Gastroesophageal sphincter (tissue), 4 donors: ENCODE measurements at places on chromosomes 4 and X. TPM values are rescaled to one million over a fixed set of nuclear protein-coding genes. Genes with fewer than 3 reads are reported as not detected.
A peak's percentile ranks its signal among the peaks of the same experiment; 100 is the strongest.

DNA sequence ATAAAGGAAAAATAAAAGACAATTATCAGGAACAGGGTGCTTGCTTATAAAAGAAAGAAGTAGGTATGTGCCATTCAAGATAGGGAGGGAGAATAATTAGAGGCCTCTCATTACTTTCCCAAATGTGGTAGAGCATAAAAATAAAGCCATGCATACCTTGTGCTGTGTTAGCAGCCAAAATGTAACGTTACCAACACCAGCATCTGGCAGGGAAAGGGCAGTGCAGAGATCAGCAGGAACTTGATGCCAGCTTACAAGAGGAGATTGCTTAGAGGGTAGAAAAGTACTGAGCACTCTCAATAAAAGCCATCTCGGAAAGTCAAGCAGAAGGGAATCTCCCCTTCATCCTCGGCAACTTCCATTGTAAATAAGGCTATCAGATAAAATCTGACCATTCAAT is 195.6 kb downstream of the RASL11B start:
- ATAC-seq: no peak

DNA sequence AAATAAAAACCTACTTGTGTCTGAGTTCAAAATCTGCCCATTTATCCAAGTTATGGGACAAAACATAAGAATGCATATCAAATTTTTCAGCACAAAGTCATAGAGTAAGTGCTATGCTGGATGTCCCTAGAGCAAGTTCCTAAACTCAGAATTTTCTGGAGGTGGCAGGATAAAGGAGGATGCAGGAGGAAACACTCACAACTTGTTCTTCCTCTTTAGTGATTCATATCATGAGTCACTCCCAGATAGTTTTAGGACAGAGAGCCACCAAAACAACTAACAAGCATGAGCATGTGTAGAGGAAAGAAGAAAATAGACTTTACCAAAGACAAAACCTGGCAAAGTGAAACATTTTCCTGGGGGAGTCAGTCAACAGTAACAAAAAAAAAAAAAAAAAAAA is 302.7 kb downstream of the KCTD8 start:
- ATAC-seq: no peak

- no peak for ATAC-seq
Measured at GRCh38 chr4:97153042-97153441, 990.2 kb downstream of the STPG2 start.

GRCh38 chr4:177093964-177094363 is 215.7 kb upstream of the NEIL3 start:
- ATAC-seq: no peak

- no peak for ATAC-seq
Measured at GRCh38 chr4:111334361-111334760, 711.5 kb upstream of the PITX2 start.

DNA sequence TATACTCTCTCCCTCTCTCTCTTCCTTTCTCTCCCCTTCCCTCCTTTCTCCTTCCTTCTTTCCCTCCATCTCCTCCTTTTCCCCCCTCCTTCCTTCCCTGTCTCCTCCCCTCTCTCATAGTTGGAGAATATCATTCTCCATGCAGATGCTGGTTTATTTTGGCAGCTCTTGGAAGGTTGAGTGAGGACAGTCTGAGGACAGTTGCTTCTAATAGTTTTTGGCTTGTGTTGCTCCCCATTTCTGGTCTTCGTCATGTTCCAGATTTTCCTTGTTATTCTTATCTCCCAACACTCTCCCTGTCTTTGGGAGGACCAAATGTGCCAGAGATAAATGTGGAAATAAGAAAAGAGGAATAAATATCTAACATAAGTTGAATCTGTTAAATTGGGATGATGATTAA is 263.0 kb downstream of the FRMPD4 start:
- ATAC-seq: no peak

- no peak for ATAC-seq
Measured at GRCh38 chr4:54687887-54688841, 30.4 kb downstream of the KIT start.

- no peak for ATAC-seq
Measured at GRCh38 chr4:183843248-183843671, 61.8 kb upstream of the STOX2 start.

DNA sequence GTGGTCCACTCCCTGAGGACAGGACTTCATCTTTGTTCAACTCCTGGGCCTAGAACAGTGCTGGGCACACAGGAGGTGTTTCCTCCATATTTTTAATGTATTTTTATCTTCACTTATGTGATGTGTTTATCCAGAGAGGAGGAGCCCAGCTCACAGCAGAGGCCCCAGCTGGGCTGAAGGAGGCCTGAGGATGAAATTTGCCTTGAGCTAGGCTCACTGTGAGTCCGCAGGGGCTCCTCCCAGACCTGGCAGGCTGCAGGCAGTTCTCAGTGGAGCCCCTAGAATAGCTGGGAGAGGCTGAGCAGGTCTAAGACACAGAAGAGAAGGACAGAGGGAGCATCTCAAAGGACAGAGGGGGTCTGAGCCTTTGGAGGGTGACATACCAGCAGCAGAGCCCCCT is 26.8 kb downstream of the C4orf50 start:
- no peak for ATAC-seq

GRCh38 chr4:15610855-15611254 is 44.3 kb downstream of the FBXL5 start:
- ATAC-seq: no peak

DNA sequence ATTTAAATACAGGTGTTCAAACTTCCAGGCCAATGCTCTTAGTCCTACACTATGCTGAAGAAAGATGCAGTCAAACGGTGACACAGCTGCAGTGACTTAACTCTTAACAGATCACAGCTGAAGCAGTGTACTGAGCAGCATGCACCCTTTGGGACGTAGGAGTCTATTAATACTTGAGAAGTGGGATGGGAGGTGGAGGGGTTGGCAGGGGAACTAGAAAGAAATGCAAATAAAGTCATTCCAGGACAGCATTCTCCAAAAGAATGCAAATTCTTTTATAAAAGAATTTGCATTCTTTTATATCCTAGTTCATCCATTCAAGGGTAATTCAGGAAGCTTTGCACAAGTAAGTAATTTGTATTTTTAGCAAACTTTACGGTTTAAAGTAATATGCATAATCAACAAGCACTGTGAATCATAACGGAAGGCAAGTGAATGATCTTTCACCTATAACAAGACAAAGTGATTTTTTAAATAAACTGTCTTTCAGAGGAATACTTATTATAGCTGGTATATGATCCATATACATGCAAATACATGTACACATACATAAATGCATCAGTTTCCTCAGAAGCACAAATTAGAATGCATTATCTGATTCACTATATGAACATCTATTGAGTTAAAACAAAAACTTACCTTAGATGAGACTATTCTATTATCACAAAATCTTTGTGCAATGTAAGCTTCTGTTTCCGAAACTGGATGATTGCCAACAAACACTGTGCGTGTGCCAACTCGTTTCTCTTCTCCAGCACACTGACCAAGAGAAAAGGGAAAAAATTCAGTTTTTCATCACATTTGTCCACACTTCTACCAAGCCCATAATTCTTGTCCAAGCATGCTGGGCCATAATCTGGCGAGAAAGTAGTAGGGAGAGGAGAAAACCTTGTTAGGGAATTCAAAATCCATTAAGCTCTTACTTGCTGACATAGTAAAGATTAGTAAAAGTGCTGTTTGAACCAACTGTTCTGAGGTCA is 106.5 kb downstream of the ATP11C start:
- ATAC-seq: no peak

GRCh38 chrX:47172549-47172948 is 21.1 kb upstream of the UBA1 start:
- no peak for ATAC-seq

- peak; percentile 20 for ATAC-seq
Measured at GRCh38 chr4:7691982-7692381, 247.7 kb downstream of the AFAP1 start.

GRCh38 chr4:119559044-119559647 is 69.5 kb downstream of the PDE5A start:
- ATAC-seq: no peak

DNA sequence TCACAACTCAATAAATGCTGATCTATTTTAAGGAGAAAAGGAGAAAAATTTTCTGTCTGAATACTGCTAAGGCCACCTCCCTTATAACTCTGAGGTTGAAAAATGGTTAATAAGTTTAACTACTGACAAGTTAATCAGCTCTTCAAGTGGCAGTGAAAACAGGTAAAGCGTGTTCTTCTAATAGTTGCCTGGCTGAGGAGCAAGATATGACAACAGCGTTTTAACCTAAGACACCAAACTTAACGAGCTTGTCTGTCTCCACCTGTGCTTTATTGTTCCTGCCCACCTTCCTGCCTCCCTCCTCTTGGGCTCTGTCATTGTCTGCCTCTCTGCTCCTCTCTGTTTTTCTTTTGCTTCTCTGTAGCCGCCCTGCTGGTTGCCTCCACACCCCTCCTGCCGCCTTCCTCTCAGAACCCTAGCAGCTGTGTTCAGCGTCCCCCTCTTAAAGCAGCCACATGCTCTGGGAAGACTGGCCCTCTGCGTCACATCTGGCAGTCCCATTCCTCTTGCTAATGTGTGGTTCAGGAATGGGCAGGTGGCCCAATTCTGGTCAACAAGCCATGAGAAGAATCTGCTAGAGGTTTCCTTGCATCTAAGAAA is 4.3 kb upstream of the TSPAN5 start:
- no peak for ATAC-seq

DNA sequence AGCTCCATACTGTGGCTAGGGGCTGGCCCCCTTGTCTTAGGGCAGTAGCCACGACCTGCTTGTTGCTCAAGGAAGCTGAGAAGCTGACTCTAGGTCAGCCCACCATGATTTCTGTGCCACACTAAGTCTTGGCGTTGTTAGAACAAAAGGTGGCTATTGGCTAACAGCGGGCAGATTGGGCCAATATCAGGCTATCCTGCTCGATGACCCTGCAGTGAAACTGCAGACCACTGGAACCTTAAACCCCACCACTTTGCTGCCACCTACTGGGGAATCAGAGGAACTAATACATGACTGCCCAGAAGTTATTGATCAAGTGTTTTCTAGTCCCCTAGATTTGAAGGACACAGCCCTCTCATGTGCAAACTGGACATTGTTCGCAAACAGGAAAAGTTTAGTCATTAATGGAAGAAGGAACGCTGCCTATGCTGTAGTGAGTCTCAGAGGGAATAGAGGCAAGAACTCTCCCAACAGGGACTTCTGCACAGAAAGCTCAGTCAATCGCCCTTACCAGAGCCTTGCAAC is 17.0 kb upstream of the PAPSS1 start:
- ATAC-seq: peak; percentile 45

DNA sequence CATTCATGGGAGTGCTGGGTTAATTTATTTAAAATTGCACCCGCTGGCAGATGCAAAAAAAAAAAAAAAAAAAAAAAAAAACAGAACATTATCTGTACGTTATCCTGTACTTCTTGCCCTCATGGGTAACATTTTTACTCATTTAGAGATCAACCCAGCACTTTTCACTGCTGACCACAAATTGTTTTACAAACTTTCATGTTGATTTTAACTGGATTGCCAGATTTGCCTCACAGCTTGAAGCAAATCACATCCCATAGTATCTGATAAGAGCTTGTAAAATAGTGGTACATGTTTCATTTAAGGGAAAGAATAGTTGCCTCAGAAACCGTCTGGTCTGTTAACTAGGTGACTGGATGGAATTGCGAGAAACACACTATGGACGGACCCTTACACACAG is 640.8 kb downstream of the TRIML1 start:
- no peak for ATAC-seq

GRCh38 chr4:173301518-173302201 is 32.5 kb downstream of the HMGB2 start:
- no peak for ATAC-seq

DNA sequence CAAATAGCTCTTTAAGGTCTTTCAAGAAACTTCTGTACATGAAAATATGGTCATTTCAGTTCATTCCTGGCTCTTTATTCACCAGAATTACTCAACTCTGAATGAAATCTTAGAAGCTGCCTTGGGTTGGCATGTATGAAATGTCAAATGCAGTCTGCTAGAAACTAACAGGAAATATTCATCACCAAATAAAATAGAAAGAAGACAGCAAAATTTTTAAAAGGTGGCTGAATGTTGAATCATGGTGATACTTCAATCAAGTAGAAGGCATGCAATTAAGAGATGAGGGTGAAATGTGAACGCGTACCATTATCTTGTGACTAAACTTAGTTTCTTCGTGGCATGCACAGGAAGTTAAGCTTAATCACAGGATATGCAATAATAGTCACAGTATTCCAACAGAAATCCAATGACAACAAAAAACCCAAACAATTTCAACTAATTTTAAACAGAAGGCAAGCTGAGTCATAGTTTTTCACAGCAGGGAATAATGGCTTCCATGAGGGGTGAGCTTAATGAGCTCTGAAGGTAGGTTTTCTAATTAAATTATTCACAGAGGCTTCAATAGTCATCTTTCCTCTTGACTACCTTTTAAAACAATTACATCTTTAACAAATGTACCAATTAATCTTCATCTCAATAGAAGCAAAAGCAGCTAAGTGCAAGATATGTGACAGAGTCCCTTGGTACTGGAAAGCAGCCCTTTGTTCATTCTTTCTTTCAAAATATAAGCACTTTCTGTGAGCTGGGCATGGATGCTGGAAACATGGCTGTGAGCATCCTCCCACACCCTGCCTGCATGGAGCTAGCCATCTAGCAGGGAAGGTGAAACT is 44.5 kb downstream of the SCFD2 start:
- ATAC-seq: no peak

GRCh38 chrX:100341142-100341510 is 68.9 kb downstream of the PCDH19 start:
- no peak for ATAC-seq

DNA sequence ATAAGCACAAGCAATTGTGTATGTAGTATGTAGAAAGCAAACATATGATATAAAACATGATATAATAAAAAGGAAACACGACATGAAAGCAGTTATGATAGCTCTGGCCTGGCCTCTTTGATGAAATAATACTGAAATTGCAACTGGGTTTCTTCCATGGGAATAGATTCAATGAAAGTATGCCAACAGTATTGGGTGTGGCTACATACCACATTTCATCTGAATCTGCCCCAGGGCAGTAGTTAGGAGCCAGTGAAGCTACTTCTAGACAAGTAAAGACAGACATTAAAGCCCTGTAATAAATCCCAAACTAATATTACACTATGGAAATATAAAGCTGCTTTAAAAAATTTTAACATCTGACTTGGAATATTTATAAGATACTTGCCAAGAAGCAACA is 207.3 kb downstream of the FBXW7 start:
- ATAC-seq: no peak

DNA sequence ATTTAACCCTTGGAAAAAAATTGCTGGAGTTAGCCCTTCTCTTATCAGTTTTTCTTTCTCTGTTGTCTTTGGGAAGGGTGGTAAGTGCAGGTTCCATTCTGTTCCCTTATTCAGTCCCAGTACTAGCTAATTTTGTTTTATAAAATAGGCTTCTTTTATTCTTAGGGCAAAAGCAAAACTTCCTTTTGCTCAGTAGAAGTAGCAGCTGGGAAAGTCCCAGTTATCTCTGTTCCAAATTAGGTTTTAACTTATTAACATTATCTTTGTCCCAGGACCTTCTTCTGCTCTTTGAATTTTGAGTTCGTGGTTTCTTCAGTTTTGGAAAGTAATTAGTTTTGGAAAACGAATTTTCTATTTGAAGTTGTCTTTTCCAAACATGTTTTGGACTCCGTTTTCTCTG is 61.1 kb downstream of the BANK1 start:
- ATAC-seq: no peak

GRCh38 chr4:56209767-56210166 is 177.5 kb downstream of the AASDH start:
- no peak for ATAC-seq

The SLITRK2 gene
- 0.13 TPM for total RNA-seq

The COL25A1 gene
- 1.8 TPM for total RNA-seq

The PPP4R3C gene
- not detected for total RNA-seq

The GAGE13 gene
- total RNA-seq: not detected

The DCAF12L2 gene
- 0.17 TPM for total RNA-seq

The UGT2B11 gene
- total RNA-seq: not detected

The PHOX2B gene
- total RNA-seq: not detected

The MAGEB10 gene
- not detected for total RNA-seq

The UGT8 gene
- total RNA-seq: 0.27 TPM

The NDST3 gene
- total RNA-seq: not detected

The GPR173 gene
- total RNA-seq: 1.0 TPM
